ENCODE measurements at places on chromosomes 3 and 15. TPM values are rescaled to one million over a fixed set of nuclear protein-coding genes. Genes with fewer than 3 reads are reported as not detected.

- no peaks in the 10 kb centered on the region for H3K4me1 ChIP-seq
- DNase-seq = no peak
- H3K27me3 ChIP-seq = no peaks in the 10 kb centered on the region
- no peaks in the 10 kb centered on the region for H3K36me3 ChIP-seq
- H3K4me3 ChIP-seq = no peak overlapping the region
Measured at GRCh38 chr3:25678581-25678980, 13.9 kb upstream of the TOP2B start.

- DNase-seq = no peak
- no peak overlapping the region for H3K27ac ChIP-seq
- peaks cover 4% of the 10 kb centered on the region for H3K36me3 ChIP-seq
- no peak overlapping the region for H3K4me3 ChIP-seq
- H3K4me1 ChIP-seq = peaks cover 7% of the 10 kb centered on the region
Measured at GRCh38 chr15:101325263-101326025, 30.4 kb upstream of the SNRPA1 start.

IL5RA gene
- total RNA-seq = 9.4 TPM

DNA sequence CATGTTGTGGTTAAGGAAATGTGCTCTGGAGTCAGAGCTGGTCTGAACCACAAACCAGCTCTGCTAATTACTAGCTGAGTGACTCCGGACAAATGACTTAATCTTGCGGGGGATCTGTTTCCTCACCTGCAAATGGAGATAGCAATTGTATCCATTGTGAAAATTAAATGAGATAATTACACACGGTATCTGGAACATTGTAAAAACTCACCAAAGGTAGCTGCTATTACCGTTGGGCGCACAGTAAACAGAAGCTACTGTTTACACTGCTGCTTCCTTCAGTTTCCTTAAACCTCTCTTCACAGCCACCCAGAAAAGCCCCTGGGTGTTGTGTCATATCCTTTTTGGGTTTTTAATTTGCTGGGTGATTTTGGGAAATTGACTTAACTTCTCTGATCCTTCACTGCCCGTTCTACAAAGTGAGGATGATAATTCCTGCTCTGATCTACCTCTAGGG, 107.8 kb downstream of the MEGF11 start:
- DNase-seq = no peak
- no peak overlapping the region for H3K27ac ChIP-seq

- no peaks in the 10 kb centered on the region for H3K4me1 ChIP-seq
- H3K27me3 ChIP-seq = no peaks in the 10 kb centered on the region
Measured at GRCh38 chr3:5285439-5285838, 97.9 kb downstream of the EDEM1 start.

- no peak for DNase-seq
- peaks cover 4% of the 10 kb centered on the region for H3K4me1 ChIP-seq
- H3K36me3 ChIP-seq = no peaks in the 10 kb centered on the region
- peak overlapping the region; percentile 72 for H3K27ac ChIP-seq
- no peak overlapping the region for H3K4me3 ChIP-seq
Measured at GRCh38 chr3:149527531-149528339, 53.2 kb downstream of the TM4SF4 start.

NDN gene
- total RNA-seq = 117 TPM

GP9 gene
- 0.72 TPM for total RNA-seq

DNA sequence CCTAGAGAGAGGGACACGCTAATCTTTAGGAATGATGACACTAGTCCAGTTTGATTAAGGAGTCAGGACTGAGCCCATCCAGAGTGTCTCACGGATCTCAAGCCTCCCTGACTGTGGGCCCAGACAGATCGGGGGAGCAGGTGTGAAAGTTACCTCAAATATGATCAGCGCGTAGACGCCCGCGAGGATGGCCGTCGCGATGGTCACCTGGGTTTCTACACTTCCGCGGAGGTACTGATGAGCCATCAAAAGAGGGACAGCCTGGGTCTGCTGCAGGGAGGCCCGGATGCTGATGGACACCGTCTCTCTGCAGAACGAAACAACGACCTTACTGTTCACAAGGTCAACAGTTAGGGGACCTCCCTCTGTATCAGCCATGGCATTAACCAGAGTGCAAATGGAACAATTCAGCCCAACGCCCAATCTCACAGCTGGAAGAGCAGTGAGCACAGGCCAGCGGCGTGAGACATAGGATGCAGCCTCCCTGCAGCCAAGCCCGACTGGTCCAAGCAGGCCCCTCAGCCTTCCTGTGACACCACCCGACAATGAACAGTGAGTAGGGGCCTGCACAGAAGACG, 84.4 kb downstream of the OCA2 start:
- no peak for DNase-seq
- H3K27ac ChIP-seq = no peak overlapping the region
- no peaks in the 10 kb centered on the region for H3K36me3 ChIP-seq

PTX3 gene
- total RNA-seq = 5.4 TPM

- H3K27ac ChIP-seq = no peak overlapping the region
- no peak for DNase-seq
- no peaks in the 10 kb centered on the region for H3K27me3 ChIP-seq
- H3K4me1 ChIP-seq = peaks cover 68% of the 10 kb centered on the region
Measured at GRCh38 chr3:45597171-45597570, 2.6 kb downstream of the LIMD1 start.

- DNase-seq = no peak
- no peaks in the 10 kb centered on the region for H3K4me1 ChIP-seq
- H3K36me3 ChIP-seq = no peaks in the 10 kb centered on the region
Measured at GRCh38 chr3:105334138-105334882, 32.4 kb upstream of the ALCAM start.

CKMT1A gene
- 21.5 TPM for total RNA-seq

MUC20 gene
- total RNA-seq = 2.6 TPM

Measured in spinal cord (tissue), 10 donors.